ENCODE measurements at places on chromosomes 11 and 22.

- DNase-seq, result no peak
Measured at GRCh38 chr22:33105501-33105911, 47.3 kb upstream of the SYN3 start.

DNA sequence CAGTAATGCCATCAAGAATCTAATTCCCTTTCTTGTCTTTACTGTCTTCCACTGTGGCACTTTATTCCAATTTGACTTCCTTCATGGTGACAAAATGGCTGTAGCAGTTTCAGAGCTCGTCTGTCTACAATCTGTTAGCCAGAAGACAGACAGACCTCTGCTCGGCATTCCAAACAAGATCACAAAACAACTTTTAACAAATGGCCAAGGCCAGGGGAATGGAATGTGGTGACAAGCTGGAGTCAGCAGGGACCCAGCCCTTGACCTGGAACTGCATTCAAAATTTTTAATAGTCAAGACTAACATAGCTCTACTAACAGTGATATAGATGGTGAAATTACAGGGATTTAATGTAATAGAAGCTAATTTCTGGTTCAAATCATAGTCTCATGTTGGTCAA lies 637.2 kb downstream of the ETS1 start:
- DNase-seq, result no peak

- no peak for DNase-seq
Measured at GRCh38 chr11:69307871-69308431, 14.0 kb downstream of the MYEOV start.

DNA sequence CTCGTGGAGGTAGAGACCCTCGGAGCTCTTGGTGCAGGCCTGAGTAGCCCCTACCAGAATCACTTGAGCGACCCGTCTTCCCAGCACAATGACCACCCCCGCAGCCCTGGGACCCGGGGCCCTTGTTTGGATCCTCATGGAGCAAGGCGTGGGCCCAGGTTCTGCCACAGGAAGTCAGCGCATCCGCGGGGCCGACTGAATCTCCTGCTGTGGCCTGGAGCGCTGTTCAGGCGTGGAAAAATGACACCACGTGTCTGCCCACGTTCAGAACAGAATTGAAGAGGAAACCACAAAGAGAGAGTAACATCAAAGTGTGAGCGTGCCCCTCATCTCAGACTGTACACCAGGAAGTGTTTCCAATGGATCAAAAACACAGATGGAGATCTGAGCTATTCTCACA lies 1479.2 kb downstream of the TBC1D22A start:
- no peak for DNase-seq

- DNase-seq, result no peak
Measured at GRCh38 chr11:105740164-105740903, 130.5 kb downstream of the GRIA4 start.

- DNase-seq, result no peak
Measured at GRCh38 chr22:38464992-38465672, 2.8 kb upstream of the KDELR3 start.

DNA sequence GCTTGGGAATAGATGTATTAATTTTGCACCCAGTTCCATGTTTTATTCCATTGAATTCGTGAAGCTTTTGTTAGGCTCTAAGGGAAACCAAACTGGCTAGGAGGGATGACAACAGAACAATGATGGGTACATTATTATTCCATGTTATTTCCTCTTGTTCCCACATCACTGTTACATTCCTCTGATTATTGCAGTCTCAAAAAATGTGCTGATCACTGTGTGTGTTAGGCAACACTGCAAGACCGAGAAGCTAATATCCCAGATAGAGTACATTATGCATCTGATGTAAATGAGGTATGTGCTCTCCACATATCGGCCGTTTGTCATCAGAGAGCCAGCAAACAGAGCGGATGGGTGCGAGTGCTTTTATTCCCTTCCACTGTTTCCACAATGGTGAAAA lies 327.9 kb downstream of the SOX6 start:
- DNase-seq, result no peak

DNA sequence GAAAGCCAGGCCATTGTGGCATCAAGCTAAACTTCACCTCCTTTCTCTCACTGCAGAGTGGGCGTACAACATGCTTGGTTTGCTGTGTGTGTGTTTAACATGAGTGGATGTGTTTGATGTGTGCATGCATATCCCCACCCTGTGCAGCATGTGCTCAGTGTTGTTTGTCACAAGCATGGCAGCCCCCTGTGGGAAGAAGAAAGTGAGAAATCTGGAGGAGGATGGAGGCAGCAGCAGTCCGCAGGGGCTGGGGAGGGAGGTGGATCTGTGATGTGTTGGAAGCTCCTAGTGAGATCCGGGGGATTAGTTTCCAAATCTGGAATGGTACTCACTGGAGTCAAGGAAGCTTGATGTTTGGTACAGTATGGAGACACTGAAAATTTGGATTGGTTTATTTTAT lies 24.1 kb upstream of the CCDC134 start:
- no peak for DNase-seq

DNA sequence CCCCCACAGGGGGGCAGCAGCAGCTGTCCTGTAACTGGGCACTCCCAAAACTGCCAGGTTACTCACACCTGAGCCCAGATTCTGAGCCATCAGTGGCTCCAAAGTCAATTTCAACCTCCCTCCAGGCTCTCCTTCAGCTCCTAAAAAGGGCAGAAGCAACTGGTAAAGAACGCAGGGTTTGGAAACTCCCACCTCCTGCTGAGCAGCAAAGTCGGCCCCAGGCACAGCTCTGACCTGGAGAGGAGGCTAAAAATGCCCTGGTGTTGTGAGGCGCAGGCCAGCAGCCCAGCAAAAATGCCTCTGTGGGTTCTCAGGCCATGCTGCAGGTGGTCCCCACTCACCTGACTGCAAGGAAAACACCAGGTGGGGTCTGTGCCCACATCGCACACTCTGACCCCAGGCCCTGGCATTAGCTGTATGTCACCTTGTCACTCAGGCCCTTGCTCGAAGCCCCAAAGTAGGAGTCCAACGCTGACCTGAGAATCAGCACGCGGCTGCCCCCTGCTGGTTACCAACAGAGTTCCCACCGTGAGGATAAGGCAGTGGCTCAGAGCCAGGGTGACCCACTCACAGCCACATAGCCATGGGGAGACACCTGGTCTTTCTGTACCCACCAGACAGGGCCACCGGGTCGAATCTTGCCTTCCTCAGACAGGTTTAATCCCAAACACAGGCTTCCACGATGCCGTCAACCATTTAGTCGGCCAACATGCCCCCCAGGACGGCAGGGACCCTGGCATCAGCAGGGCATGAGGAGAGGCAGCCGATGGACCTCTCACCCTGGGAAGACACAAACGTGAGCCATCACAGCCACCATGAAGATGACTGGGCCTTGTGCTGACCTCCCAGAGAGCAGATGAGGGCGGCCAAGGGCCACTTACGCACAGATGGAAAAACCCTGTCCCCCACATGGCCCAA lies 11.1 kb downstream of the POLR3H start:
- peak; percentile 88 for DNase-seq

DNA sequence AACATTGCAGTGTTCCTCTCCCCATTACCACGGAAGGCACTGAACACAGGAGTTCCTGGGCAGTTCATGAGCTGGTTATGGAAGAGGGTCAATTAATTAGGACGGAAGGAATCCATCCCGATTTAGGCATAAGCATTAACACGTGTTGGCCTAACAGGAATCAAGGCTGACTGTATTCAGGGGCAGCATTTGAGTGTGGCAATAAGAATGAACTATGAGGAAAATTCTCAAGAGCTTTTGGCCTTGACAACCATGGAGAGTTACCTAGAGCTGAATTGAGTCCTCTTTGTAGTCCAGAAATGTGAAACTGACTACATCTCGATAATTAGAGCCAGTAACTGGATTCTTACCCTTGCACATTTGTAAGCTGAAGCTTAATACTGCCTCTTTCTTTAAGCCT lies 82.4 kb upstream of the CRTAM start:
- no peak for DNase-seq
